ENCODE measurements at places on chromosomes 3 and 15.

- no peak for DNase-seq
Measured at GRCh38 chr15:93072411-93073394, 16.3 kb downstream of the RGMA start.

GRCh38 chr15:64386291-64386690 is 1.3 kb upstream of the TRIP4 start:
- no peak for DNase-seq

GRCh38 chr3:31754575-31755278 is 222.0 kb downstream of the STT3B start:
- no peak for DNase-seq

DNA sequence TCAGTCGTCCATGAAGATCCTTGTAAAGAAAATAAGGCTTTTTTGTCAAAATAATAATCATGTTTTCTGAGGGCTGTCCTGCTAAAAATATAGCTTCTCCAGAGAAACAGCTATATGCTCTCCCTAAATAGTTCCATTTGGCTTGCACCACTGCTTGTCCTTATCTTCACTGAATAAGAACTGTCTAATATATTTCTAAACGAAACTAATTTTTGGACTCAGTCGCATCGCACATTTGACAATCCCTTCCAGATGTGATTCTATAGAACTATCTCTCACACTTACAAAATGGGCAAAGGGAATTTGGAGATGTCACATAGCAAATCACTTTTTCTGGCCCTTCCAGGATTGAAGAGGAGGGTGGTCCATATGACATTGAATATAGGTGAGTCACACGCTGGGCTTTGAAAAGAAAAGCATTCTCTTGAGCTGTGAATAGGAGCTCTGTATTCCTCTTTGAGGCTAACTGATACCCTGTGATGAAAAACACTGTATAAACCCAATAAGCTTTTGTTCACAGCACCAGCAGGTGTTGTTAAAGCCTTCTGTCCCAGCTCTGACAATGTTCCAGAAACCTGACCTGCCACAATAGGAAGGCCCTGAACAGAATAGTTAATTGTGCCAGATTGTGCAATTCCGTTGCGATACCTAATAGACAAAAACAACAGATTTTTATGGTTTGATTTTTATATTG is 1144.2 kb downstream of the ROBO2 start:
- DNase-seq = no peak

GRCh38 chr3:217099-217813 is 20.7 kb downstream of the CHL1 start:
- DNase-seq = no peak

GRCh38 chr3:185029086-185029485 is 123.8 kb downstream of the C3orf70 start:
- peak; percentile 27 for DNase-seq

DNA sequence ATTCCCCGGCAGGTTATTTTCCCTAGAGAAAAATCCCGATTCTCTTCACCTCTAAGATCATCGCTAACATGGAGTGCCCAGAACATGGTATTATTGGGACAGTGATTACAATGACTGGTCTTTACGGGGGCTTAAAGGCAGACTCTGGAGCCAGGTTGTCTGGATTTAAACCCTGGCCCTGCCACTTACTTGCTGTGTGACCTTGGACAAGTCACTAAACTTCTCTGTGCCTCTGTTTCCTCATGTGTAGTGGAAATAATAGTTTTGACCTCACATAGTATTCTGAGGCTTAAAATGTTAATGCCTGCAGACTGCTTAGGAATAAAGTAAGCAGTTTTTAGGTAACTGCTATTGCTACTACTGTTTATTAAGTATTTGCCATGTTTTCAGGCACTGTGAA is 4.4 kb downstream of the PLA2G4D start:
- no peak for DNase-seq

DNA sequence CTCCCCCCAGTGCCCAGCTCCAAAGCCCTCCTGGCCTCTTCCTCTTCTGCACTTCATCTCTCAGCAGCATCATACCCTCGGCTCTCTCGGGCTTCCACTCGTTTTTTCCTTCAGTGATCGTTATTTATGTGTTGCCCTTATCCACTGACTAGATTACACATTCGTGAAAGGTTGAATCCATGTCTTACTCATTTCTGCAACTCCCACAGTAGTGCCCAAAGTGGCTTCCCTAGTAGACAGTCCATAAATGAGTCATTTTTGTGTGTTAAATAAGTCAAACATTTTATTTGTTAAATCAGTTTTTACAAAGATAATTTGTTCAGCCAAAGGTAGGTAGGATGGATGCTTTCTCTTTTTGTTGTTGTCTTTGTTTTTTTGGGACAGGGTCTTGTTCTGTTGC is 87.4 kb downstream of the CRTC3 start:
- DNase-seq = no peak

- no peak for DNase-seq
Measured at GRCh38 chr15:47013446-47013845, 703.9 kb upstream of the SEMA6D start.

GRCh38 chr15:51623386-51623938 is 891 bp upstream of the DMXL2 start:
- peak; percentile 42 for DNase-seq

DNA sequence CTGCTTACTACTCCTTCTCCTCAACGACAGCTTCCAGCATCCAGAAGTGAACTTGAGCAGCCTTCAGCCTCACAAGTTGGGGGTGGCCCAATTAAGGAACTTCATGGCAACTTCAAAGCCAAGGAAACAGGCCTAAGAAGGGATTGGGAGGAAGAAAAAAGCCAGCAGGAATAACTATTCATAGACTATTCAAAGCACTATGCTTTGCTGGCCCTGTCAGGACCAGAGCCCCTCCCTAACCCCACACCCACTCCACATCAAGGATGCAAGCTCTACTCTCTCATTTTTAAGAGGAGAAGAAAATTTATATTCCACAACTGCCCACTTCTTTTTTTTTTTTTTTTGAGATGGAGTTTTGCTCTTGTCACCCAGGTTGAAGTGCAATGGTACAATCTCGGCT is 10.0 kb upstream of the PRKAR2A start:
- no peak for DNase-seq

DNA sequence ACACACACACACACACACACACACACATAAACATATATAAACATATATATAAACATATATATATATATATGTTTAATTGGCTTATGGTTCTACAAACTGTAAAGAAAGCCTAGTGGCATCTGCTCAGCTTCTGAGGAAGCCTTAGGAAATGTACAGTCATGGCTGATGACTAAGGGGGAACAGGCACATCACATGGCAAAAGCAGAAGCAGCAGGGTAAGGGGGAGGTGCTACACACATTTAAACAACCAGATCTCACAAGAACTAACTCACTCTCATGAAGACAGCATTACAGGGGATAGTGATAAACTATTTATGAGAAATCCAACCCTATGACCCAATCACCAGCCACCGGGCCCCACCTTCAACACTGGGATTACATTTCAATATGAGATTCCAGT is 922.9 kb downstream of the SI start:
- peak; percentile 76 for DNase-seq

GRCh38 chr3:130565224-130565623 is 48.2 kb downstream of the COL6A6 start:
- DNase-seq = no peak

- no peak for DNase-seq
Measured at GRCh38 chr3:39124876-39125840, 17.7 kb downstream of the TTC21A start.

GRCh38 chr15:72182673-72183072 is 14.9 kb downstream of the GRAMD2A start:
- no peak for DNase-seq

GRCh38 chr15:74155766-74156417 is 17.6 kb upstream of the ISLR start:
- DNase-seq = no peak

DNA sequence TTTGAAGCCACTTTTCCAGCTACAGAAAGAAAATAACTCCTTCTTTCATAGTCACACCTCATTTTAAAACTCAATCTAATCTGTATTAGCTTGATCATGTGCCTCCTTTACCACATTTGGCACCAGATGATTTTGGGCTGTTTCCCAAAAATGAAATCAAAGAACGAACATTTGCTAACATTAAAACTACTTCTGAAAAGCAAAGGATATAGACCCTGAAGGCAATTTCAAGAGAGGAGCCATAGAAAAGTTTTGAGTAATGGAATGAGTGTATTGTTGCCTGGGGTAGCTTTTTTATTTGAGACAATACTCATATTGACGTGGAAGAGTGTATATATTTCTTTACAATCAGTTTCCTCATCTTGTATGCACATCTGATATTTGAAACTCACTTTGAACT is 152.8 kb upstream of the TBL1XR1 start:
- no peak for DNase-seq

DNA sequence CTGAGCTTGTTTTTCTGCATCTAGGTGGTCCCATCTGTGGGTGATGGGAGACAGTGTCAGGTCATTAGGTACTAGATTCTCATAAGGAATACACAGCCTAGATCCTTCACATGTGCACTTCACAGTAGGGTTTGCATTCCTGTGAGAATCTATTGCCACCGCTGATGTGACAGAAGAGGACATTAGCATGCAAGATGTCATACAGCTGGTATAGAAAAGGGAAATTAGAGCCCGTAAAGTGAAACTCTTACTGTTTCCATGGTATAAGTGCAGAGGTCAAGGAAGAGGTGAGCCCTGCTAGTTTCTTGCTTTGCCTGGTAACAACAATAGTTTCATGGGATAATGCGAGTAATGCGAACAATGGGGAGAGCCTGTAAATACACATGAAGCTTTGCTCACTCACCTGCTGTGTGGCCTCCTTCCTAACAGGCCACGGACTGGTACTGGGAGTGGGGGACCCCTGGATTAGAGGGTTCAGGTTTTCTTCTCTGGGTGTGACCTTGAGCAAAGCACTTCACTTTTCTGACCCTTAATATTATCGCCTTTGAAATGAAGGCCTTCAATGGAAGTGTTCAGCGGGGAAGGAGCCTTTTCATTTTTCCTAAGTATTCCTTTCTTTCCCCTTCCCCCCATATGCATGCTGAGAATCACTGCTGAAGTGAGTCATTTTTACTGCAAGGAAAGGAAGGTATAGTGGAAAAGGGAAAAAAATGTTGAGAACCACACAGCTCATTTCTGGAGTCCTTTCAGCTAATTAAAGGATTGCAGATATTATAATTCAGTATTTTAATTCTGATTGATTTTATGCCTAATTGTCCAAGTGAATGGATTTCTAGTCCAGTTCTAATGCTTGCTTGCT is 286.4 kb downstream of the UBE2E2 start:
- no peak for DNase-seq

GRCh38 chr3:9703736-9704346 is at the start of gene CPNE9:
Gene CPNE9, plus strand, starts transcription at chr3:9703833. Its CDS starts 164 bp downstream, at chr3:9703997.
- DNase-seq = no peak

GRCh38 chr3:63673111-63673510 is 20.6 kb downstream of the SNTN start:
- no peak for DNase-seq
